ENCODE measurements at places on chromosomes 2 and 18.

GRCh38 chr2:64857581-64858471 lies 131.4 kb upstream of the SLC1A4 start:
- no peak for DNase-seq

- DNase-seq = no peak
Observed at GRCh38 chr2:24576617-24577016, 85.6 kb downstream of the NCOA1 start.

DNA sequence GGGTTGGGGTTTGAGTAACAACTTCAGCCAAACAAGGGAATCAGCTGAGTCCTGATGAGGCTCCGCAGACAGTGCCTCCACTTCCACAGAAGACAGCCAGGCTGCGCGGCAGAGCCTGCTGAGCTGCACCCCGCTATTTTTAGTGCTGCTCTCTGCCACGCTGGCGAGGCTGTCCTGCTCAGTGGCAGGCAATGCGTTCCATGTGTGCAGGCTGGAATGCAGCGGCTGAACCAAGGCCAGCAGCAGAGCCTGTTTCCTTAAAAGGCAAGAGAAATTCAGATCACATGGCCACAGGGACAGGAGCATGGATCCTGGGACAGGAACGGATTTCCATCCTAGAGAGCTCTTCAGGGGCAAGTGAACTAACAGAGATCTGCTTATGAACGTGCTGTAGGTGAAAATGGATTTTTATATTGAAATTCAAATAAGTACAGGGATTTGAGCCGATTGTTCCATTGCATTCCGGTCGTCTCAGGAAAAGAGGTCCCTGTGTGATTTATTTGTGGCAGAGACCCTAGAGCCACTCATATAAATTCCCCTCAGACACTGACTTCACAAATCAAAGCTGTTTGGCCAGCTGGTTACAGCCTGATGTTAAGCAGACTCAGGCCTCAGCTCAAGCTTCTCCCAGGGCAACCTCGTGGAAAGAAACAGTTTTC lies 98.7 kb downstream of the COL6A3 start:
- DNase-seq = peak; percentile 78

- no peak for DNase-seq
Observed at GRCh38 chr2:35938838-35939237, 416.7 kb upstream of the CRIM1 start.

- DNase-seq = no peak
Observed at GRCh38 chr2:110842048-110842447, 109.7 kb downstream of the ACOXL start.

- no peak for DNase-seq
Observed at GRCh38 chr18:63177919-63178821, 141.4 kb downstream of the BCL2 start.

DNA sequence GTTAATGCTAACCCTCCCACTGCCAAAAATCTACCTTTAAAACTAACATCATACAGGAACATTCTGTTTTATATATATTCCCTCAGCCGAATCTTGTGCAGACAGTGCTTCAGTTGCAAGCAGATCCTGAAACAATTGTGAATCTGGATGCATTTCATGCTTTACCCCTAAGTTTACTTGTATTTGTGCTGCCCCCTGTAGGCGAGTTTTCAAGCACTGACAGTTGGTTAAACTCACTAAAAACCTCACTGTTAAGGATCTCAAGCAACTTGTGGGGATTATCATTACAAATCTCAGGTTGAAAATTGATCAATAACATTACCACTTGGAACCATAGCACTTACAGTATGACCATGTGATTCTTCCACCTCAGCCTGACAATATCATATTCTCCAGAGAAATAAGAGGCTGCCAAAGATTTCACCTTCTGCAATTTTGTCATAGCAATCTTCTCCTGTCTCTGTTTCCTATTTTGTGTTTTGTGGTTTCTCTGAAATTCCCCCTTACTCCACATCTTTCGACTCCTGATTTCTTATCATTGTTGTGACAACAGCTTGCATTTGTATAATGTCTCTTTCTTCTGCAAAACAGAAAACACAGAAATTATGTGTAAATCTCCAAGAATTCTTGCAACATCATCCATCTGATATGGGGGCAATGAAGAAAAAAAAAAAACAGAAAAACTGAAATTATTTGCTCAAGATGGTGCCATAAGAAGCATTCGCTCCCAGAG lies 354.6 kb upstream of the SETBP1 start:
- peak; percentile 30 for DNase-seq

DNA sequence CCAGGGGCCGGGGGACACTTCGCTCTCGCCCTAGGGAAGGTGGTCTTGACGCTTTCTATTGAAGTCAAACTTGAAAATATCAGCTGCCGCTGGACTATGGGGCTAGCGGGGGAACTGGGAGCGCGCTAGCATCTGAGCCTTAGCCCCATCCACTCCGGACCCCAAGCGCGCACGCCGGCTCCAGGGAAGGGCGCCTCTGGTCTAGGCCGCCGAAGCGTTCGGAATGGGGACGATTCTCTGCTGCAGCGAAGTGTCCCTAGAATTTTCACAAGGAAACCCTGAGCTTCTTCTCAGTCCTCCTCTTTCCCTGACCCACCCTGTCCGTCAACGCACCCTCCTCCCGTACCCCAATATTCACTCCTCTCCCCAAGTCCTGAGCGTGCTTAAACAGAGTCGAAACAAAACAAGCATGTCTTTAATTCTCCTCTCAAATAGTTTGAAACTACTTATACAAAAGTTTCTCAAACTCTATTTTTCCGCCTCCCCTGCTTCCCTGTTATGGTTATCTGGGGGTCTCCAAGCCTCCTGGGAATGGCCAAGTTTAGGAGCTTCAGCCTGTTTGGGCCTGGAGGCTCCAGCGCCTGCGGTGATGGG lies 5.0 kb downstream of the RAX start:
- no peak for DNase-seq

- DNase-seq = no peak
Observed at GRCh38 chr2:195850764-195851163, 193.7 kb downstream of the SLC39A10 start.

GRCh38 chr2:58645017-58645416 lies 403.9 kb upstream of the FANCL start:
- DNase-seq = no peak

- no peak for DNase-seq
Observed at GRCh38 chr18:75051757-75052156, 157.2 kb downstream of the PTGR3 start.

- DNase-seq = no peak
Observed at GRCh38 chr2:25388491-25388890, 46.8 kb upstream of the DNMT3A start.

GRCh38 chr2:62971936-62972335 lies 78.7 kb upstream of the OTX1 start:
- DNase-seq = no peak

GRCh38 chr18:31710826-31711225 lies 26.4 kb upstream of the B4GALT6 start:
- DNase-seq = no peak

GRCh38 chr2:96319396-96319795 lies 5.7 kb upstream of the ITPRIPL1 start:
- no peak for DNase-seq

DNA sequence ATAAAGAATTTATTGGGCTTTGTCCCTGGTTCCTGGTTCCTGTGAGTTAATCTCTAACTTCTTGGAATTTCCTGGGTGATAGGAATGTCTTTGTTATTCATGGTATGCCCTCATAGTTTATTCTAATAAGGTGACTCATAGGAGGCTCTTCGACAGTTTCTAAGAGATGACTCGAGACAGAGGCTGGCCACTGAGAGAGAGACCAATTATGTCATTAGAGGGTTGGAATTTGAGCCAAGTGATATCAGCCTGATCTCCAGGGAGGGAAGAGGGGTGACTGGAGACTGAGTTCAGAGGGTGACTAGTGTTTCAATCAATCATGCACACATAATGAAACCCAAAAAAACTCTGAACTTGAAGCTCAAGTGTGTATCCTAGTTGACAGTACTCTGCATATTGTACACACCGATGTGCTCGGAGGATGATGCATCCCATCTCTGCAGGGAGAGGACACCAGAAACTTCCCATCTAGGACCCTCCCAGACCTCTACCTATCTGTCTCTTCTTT lies 185.7 kb downstream of the MTCL1 start:
- peak; percentile 90 for DNase-seq

DNA sequence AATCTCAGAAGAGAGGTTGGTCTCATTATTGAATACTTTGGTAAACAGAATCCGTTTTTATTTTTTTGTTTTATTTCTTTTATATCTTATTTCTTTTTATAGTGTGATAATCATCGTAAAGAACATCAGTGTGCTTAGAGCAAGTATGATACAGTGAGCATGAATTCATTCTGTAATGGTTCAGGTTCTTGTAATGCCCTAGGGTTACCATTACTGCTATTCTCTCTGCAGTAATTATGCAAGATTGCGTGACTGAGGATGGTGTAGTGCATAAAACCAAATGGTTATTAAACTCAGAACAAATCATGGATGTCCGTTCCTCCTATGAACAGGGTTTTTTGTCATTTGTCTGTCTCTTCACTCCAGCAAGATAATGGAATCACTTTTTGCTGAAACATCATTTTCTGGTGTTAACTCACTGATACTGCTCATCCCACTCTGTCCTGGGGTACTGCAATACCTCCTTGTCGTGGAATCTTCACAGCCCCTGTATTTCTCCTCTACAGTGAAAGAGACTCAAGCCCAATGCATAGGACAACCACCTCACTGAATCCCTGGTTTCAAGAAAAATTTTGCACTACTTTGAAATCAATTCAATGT lies 274.8 kb upstream of the ST6GAL2 start:
- DNase-seq = no peak

DNA sequence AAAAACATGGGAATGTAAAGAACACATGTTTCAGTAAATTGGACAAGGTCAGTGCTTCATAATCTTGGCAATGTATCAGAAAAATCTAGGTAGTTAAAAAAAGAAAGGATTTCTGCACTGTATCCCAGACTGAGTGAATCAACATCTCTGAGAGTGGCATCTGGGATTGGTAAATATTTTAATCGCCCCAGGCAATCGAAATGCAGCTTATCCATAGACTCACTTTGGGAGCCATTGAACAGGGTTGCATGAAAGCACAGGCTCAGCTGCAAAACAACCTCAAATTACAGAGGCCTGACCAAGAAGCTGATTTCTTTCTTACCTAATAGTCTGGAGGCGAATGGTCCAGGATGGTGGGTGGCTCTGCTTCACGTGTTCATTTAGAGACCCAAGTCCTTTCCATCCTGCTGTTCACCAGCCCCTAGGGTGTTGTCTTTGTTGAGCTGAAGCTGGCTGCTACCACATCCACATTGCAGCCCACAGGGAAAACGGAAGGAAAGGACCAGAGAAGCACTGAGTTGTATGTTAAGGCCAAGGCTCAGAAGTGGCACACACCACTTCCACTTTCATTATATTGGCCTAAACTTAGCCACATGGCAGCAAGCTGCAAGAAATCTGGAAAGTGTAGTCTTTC lies 59.0 kb downstream of the MOGAT1 start:
- DNase-seq = no peak

GRCh38 chr18:70359071-70359470 lies 70.2 kb downstream of the SOCS6 start:
- DNase-seq = no peak

- DNase-seq = no peak
Observed at GRCh38 chr2:38523728-38524437, 78.8 kb downstream of the HNRNPLL start.

- DNase-seq = no peak
Observed at GRCh38 chr2:86413296-86414094, 27.7 kb upstream of the KDM3A start.

DNA sequence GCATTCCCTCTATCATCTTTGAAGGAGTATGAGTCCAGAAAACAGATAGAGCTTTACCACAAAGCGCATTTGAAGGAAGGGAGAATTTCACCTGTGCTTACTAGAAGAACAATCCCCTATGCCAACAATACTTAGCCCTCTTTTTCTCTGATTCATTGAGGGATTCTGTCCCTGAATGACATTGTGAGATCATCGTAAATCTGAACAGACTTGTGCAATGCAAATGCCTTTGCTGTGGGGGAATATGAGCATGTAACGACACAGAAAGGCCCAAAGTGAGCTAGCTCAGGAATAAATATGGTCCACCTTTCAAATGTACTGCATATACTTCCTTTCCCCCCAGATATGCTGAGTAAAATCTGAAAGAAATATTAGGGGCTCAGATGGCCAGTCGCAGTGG lies 67.6 kb downstream of the SCN1A start:
- no peak for DNase-seq

- DNase-seq = peak; percentile 14
Observed at GRCh38 chr2:98568161-98568956, 40.0 kb downstream of the COA5 start.

DNA sequence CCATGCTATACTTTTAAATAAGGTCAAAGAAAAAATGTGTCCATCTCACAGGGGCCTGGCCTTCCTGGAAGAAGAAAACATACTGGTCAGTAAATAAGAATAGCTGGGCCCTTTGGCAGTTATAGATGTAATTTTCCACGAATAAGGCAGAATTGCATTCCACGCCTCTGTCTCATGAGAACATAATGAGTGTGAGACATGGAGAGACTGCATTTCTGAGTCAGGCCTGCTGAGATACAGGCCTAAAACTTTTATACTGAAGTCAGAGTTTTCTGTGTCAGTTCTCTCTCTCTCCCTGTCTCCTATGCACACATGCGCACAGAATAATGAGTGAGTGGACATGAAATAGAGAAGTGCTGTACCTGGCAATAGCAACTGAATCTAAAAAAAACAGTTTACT lies 20.4 kb upstream of the IL1R1 start:
- peak; percentile 86 for DNase-seq

Data from non-pigmented ciliary epithelial cell (primary cell).